ENCODE measurements at places on chromosomes 6 and 20. TPM values are rescaled to one million over a fixed set of nuclear protein-coding genes. Genes with fewer than 3 reads are reported as not detected.
A peak's percentile ranks its signal among the peaks of the same experiment; 100 is the strongest.

The SEMG1 gene
- not detected for total RNA-seq

DNA sequence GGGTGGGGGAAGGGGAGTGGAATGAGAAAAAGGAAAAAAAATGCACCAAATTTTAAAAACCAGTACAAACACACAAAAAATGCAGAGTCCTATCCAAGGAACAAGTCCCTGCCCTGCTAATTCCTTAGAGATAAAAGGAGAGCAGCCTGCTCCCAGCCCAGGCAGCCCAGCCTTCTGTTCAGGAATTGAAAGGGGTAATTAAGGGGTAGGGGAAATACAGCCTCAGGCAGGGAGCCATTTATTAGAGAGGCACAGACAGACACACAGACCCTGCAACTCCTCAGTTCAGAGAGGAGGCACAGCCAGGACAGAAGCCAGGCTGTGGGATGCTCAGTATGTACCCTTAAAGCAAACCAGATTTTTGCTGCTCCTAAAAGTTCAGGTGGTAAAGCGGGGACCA lies 137.2 kb downstream of the EYA2 start:
- H3K27ac ChIP-seq: no peak overlapping the region
- H3K4me1 ChIP-seq: no peaks in the 10 kb centered on the region
- no peaks in the 10 kb centered on the region for H3K36me3 ChIP-seq
- DNase-seq: no peak
- no peak overlapping the region for H3K4me3 ChIP-seq

The EDN3 gene
- total RNA-seq: not detected

- no peaks in the 10 kb centered on the region for H3K4me1 ChIP-seq
- H3K27ac ChIP-seq: no peak overlapping the region
- H3K27me3 ChIP-seq: peaks cover 3% of the 10 kb centered on the region
- no peaks in the 10 kb centered on the region for H3K36me3 ChIP-seq
Observed at GRCh38 chr20:9206486-9206885, 137.6 kb downstream of the PLCB4 start.

The UBD gene
- total RNA-seq: not detected

- no peaks in the 10 kb centered on the region for H3K36me3 ChIP-seq
- H3K27ac ChIP-seq: peak overlapping the region; percentile 59
- DNase-seq: no peak
- H3K27me3 ChIP-seq: peaks cover 1% of the 10 kb centered on the region
- peak overlapping the region; percentile 38 for H3K4me3 ChIP-seq
Observed at GRCh38 chr6:137928286-137928685, 61.2 kb downstream of the TNFAIP3 start.

The EGFL8 gene
- 29.3 TPM for total RNA-seq

Data from naive thymus-derived CD8-positive, alpha-beta T cell (primary cell).